K562 (cell line): ENCODE measurements at places on chromosomes 5 and 9.
A peak's percentile ranks its signal among the peaks of the same experiment; 100 is the strongest.

DNA sequence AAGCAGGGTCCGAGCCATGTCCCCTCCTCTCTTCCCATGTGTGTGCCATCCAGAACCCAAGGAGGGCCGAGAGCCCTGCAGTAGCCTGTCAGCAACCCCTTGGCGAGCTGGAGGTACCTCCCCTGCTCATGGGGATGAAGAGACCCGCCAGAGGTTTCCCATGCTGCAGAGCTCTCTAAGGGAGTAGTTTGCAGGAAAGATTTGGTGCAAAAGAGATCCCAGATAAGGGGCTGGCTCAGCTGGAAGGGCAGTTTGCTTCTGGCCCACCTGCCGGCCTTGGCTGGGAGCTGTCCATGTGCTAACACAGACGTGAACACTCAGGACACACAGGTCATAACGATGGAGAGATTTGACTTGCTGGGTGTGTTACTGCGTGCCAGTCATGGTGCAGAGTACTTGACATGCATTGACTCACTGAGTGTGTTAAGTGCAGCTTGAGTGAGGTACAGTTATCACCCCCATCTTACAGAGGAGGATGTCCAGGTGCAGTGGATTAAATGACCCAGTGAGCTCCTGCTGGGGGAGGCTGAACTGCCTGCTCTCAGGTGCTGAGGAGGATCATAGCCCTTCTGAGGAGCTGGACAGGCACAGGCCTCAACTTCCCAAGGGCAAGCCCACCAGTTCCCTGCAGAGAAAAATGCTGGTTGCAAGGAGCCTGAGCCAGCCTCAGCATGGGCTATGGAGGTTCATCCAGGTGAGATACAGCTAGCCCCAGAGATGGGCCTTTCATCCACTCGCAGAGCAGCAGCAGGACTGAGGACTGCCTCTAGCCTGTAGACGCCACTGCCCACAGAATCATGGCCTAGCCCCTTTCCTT lies 6.3 kb upstream of the SLC25A48 start:
- DNase-seq, result no peak

DNA sequence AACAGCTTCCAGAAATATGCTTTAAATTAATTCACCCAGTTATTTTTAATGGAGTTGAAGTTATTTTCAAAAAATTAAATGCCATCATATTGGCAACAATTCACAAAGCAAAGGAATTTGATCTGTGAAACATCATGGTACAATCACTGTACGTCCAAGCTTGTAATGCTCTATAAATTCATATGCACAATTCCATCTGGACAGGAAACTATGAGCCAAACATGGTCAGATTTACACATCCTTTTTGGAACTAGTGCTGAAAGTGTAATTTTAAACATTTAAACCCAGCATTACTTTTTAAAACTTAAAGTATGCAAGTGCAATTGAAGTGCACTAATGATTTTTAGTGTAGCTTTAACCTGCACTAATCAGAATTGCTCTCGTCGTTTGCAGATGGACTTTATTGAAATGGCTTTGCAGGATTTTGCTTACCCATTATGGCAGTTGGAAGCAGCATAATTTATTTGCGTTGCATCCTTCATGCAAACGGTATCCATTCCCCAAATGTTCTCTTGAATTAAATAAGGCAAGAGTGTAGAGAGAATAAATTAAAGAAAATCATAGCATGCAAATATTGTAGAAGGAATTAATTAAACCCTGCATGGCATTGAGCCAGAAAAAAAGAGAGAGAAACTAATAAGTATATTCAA lies 21.0 kb upstream of the OR13F1 start:
- DNase-seq, result no peak

GRCh38 chr9:104980039-104980654 lies 52.2 kb upstream of the ABCA1 start:
- no peak for DNase-seq

DNA sequence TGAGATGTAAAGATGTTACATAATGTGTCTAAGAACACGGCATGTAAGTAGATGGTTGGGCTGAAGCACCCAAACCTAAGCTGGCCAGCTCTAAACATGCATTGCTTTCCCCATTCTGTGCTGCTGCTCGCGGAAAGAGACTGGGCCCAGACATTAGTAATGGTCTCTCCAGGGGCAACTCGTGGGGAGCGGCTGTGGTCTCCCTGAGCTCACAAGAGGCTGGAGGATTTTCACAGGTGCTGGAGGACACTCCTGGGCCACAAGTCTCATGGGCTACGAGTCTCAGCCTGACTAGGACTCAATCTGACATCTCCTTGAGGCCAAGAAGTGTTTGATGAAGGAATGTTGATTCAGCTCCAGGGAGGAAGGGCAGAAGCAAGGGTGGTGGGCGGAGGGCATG lies 92.7 kb upstream of the PTCH1 start:
- no peak for DNase-seq

DNA sequence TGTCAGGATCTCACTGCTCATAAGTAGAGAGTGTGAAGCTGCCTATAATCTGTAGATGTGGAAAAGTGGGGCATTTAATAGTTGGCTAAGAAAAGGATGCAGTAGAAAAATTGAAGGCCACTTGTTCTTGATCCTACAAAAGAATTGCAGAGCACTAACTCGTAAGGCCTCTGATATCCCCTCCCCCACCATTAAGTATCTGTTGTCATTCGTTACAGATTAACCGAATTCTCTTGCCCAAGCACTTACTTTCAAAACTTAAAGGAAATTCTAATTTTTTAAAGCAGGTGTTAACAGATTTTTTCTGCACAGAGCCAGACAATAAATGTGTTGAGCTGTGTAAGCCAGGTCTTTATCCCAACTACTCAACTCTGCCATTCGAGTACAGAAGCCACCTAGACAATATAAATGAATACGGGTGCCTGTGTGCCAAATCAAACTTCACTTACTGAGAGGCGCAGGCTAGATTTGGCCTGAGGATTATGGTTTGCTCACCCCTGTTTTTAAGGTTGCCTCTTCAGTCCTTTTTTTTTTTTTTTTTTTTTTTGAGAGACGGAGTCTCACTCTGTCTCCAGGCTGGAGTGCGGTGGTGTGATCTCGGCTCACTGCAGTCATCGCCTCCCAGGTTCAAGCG lies 234.8 kb downstream of the RFK start:
- no peak for DNase-seq

GRCh38 chr5:181084621-181085195 lies 44.6 kb downstream of the BTNL9 start:
- DNase-seq, result no peak

DNA sequence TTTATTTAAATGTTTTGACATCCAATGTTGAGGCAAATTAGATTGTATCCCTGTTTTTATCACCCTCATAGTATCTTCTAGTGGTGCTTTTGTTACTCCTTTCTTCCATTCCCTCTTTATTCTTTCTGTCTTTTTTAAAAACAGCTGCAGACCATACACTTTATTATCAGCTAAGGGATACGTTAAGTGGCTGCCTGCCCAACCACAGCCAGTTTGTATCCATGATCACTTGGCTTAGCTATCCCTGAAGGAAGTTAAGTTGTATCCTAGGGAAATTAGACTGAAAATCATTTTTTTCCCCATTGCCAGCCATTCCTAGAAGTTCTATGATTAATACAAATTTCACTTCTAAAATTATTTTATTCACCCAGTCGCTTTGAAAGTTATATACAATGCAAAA lies 1032.7 kb downstream of the NR2F1-AS1 start:
- no peak for DNase-seq

DNA sequence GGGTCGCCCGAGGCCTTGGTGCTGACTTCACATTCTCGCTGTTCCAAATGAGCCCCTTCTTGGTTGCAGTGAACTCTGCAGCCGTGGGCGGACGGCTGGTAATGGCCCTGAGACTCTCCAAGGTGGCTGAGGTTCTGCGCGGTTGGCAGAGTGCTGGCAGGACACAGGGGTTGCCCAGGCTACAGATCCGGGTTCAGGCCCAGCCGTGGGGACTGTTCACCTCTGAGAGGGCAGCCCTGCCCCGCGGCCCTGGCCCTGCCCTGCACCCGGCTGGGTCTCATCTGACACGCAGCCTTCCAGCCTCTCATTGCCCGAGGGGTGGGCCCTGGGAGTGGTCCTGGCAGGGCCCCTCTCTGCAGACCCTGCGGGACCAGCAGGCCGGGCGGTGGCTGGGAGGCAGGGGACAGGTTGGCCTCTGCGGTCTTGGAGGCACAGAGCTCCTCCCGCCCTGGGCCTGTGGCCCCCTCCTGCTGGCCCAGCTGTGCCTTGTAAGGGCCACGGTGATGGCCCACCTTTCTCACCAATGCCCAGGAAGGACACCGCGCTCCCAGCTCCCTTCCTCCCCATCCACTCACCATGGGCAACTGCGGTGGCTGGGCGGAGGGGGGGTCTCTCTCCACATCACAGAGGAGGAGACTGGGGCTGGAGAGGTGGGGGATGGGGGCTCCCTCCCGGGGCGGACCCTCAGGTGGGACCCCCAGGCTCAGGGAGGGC lies 51.6 kb downstream of the AHRR start:
- DNase-seq, result no peak

GRCh38 chr5:22649074-22649473 lies 204.1 kb downstream of the CDH12 start:
- no peak for DNase-seq

- DNase-seq, result peak; percentile 67
Observed at GRCh38 chr5:159515909-159516415, 185.7 kb upstream of the IL12B start.

DNA sequence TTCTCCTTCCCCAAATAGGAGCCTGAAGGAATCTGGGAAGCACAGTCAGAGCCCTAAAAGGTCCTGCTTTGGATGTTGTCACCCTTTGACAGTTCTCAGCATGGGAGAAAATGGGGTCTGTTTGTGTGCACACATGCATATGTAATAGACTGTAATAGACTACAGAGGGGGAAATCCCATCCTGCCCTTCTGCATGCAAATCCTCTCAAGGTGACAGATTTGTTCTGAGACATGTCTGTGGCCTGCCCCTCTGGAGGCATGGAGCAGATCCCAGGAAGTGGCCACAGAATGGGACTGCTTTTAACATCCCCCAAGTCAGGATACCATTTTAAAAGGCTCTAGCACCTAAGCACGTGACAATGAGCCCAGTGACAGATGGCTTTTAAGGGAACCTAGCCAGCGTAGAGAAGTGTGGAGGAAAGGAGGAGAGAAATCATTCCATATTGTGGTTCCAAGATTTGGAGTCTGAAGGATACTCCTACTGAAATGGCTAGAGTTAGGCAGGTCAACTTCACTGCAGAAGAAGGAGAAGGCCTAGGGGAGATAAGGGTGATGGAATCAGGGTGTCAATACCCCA lies 483.5 kb downstream of the SPOCK1 start:
- no peak for DNase-seq

DNA sequence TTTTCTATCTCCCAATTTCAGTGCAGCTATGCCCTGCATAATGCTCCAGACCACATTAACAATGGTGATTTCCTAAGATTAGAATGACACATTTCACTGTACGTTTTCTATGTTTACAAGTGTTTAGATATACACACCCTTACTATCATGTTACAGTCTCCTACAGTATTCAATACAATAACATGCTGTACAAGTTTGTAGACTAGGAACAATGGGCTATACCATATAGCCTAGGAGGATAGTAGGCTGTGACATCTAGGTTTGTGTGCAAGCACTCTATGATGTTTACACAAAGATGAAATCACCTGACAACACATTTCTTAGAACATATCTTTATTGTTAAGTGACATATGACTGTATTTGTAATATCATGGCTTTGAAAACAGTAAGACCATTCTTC lies 1435.6 kb upstream of the NUDT12 start:
- DNase-seq, result no peak

GRCh38 chr5:642481-642880 lies 30.3 kb downstream of the CEP72 start:
- DNase-seq, result no peak

GRCh38 chr9:112861155-112861554 lies 29.5 kb downstream of the SLC46A2 start:
- DNase-seq, result no peak

- no peak for DNase-seq
Observed at GRCh38 chr9:13450723-13451122, 171.2 kb upstream of the MPDZ start.

DNA sequence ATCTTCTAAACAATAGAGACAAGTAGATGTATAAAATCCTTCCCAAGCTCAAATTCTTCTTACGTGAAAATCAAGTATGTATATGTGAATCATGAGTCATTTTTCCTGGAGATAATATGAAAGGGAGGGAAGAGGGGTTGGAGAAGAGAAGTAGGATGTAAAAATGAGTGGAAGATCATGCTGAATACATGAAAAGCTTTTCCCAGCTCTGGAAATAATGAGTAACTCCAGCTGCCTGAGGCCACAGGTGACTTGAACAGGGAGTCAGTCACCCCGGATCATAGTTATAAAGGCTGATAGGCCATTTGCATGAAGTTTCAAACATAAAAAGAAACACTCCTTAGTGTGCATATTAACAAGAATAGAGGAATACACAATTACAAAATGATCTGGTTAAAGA lies 486.7 kb downstream of the EFNA5 start:
- DNase-seq, result no peak

- DNase-seq, result no peak
Observed at GRCh38 chr9:84597131-84597530, 72.4 kb upstream of the NTRK2 start.
